ENCODE measurements at places on chromosomes 6 and 20.

DNA sequence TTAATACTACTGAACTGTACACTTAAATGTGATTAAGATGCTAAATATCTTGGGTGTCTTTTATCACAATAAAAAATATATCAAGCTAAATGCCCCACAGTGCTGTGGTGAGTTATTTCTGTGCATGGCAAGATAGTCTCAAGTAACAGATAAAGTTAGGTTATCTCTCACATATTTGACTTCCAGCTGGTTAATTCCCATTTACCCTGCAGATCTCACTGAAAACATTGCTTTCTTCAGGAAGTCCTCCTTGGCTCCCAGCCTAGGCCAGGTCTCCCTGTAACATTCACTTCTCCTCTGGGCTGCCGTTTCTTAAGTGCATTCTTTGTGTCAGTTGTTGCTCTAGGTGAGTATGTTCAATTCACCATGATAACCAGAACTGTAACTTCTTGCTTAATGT, 59.1 kb downstream of the SLC22A1 start:
- DNase-seq: no peak

DNA sequence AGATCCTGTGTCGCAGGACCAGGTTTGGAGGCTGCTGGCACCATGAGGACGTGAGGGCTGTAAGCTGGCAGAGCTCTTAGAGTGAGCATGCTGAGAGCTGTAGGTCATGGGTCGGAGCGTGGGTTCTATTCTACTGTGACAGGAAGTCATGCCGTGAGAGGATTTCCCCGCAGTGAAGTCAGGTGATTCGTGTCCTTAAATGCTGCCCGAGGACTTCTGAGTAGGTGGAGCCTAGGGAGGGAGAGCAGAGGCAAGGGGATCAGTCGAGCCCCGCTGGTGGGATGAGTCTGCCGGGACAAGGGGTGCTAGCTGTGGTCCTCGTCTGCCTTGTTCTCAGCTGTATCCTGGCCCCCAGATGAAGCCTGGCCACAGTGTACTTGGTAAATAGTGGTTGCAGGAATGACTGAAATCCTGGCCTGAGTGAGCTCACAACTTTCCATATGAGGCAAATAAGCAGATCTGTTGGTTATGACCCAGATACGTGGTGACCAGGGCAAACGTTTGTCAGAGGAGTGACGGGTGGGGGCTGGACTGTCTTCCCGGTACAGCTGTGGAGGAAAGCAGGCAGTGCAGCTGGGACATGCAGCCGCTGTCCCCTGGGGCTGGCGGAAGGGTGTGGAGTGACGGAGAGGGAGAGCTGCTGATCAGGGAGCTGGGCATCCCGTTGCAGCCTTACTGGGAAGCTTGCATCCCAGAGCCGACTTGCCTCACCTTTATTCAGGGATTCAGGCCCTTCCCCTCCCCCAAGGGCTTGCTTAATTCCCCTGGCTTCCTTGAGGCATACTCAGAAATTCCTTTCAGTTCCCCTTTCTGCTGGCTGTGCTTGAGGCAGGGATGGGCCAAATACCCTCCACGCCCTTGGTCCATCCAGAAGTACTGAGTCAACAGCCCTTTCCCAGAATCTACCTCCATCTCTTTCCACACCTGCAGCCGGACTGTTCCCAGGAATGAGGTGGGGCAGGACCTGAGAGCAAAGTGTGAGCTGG, 250.9 kb upstream of the RREB1 start:
- no peak for DNase-seq

- DNase-seq: no peak
Observed at GRCh38 chr6:124924333-124924759, 37.9 kb upstream of the RNF217 start.

- no peak for DNase-seq
Observed at GRCh38 chr6:140050101-140050995, 675.9 kb upstream of the CITED2 start.

DNA sequence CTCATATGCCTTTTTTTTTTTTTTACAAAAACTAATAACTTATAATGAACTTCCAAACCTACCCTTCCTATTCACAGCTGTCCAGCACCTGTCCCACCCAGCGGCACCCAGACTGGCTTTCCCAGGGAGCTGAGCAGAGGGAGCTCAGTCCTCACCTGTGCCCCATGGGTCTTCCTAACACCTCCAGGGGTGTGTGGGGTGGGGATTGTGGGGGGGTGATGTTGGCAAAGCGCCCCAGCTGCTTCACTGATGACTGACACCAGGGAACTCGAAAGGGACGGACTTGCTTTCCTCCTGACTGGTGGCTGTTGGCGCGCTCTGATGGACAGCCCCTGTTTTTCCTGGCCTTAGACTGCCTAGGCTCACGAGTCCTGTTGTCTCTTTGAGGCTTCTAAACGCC, 14.2 kb upstream of the SYNJ2 start:
- no peak for DNase-seq

DNA sequence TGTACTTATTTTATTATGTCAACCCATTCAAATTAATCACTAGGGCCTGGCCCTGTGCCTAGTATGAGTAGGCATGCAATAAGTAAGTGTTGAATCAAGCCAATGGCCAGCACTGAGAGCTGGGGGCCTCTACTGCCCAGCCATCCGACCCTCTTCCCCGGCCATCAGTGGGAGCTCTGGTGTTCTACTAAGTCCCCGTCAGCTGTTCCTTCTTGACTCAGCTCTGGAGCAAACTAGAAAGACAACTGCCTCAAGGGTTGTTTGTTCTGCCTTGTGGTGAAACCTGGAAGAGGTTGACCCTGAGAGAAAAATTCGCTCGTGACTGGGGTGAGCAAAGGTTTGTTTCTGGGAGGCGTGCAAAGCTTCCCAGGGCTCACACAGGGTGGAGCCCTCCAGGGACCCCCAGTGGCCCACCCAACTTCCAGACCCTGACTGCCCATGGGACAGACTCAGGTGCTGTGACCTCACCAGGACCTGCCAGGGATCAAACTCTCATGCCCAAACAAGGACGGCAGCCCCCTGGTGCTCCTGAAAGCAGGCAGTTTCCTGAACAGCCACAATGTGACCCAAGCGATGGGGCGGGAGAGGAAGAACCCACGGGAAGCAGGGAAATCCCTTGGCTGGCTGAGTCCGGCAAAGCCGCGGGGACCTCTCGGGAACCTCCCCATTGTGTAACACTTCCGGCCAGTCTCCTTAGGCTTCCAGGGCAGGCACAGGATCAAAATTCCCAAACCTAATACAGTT, 50.4 kb downstream of the BANF2 start:
- DNase-seq: no peak

DNA sequence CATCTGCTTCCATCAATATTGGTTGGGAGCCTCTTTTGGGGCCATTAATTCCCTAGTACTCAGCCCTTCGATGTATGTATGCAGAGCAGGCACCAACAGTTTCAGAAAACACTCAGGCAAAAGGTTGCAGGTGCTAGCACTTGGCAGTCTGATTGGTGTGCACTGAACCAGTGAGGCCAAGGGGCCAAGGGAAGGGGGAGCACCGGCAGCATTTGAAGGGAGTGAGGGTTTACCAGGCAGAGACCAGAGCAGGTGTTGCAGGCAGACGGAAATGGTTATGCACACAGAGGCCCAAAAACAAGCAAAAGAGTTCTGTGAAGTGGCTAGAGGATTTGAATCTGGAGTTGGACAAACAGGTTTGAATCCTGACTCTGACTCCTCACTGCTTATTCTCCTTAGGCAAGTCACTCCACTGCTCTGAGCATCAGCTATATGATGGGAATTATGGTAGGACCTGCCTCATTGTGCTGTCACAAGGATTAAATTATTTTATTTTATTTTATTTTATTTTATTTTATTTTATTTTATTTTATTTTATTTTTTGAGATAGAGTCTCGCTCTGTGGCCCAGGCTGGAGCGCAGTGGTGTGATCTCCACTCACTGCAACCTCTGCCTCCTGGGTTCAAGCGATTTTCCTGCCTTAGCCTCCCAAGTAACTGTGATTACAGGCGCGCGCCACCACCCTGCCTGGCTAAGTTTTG, 58.1 kb upstream of the SHLD1 start:
- DNase-seq: no peak

DNA sequence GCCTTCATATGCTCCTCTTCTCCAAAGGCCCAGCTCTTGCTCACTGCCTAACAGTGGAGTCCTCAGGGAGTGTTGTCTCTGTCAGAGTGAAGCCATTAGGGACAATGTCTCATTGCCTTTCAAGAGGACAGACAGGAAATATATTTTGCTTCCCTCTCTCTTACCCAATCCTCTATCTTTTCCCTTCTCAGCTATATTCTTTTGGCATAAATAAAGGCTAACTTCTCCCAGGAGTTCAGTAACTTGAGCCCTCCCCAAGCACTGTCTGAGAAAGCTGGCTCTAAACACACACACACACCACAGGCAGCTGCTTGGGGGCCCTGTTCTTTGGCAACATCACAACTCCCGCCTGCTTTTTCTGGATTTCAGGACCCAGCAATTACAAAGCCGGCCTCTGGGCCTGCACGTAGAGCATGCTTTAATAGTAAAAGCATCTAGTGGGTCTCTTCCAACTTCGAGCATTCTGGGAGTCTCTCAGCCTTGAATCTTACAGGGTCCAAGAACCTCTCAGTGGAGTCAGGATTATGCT, 34.7 kb upstream of the LAMA4 start:
- DNase-seq: no peak

- DNase-seq: no peak
Observed at GRCh38 chr6:24504649-24505586, 10.1 kb downstream of the ALDH5A1 start.

GRCh38 chr20:38191654-38192053, 26.6 kb upstream of the TGM2 start:
- no peak for DNase-seq

DNA sequence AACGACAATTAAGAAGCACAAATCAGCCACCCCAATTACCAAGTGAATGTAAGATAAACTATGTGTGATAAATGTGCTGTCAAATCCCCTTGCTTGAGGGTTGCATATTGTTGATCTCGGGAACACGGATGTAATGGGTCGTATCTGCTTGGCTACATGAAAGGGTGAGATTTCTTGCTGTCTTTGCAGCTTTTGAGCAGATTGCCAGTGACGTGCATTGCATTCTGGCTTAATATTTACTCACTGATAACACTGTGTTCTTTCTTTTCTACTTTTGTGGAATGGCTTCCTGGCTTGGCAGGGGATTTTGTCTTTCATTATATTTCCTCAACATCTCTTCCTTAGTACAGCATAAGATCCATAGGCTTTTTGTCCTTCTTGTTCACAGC, 10.5 kb upstream of the FAM210B start:
- no peak for DNase-seq

DNA sequence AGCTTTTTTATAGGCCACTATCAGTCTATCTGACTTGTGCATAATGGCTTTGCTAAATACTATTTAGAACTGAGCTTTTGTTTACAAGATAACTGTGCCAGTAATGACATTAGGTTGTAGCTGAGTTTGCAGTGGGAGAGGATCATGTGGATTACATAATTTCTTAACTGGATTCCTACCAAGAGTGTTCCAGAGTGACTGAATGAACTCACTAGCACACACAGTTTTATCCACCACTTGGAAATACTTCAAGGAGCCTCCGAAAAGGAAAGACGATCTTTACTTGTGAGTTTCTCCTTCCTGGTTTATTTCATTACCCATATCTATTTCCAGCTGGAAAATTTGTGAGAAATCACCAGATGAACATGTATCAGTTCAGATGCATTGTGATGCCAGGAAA, 10.9 kb upstream of the SYNE1 start:
- DNase-seq: no peak

DNA sequence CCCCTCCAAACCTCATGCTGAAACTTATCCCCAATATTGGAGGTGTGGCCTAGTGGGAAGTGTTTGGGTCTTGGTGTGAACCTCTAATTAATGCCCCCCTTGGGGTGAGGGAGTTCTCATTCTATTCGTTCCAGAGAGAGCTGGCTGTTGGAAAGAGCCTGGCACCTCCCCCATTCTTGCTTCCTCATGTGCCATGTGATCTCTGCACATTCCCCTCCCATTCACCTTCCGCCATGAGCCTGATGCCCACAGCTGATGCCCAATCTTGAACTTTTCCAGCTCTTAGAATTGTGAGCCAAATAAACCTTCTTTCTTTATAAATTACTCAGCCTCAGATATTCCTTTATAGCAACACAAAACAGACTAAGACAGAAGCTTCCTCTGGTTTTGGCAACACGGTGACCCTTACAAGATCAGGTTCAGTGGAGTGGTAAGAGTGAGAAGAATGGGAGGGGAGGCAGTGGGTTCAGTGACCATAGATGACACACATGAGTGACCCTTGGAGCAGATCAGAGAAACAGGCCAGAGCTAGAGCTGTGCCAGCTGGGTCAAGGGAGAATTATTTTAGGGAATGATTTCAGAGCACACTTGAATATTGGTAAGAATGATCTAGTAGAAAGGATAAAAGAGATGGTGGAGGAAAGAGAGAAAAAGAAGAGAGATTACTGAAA, 176.4 kb downstream of the LY86 start:
- DNase-seq: no peak

DNA sequence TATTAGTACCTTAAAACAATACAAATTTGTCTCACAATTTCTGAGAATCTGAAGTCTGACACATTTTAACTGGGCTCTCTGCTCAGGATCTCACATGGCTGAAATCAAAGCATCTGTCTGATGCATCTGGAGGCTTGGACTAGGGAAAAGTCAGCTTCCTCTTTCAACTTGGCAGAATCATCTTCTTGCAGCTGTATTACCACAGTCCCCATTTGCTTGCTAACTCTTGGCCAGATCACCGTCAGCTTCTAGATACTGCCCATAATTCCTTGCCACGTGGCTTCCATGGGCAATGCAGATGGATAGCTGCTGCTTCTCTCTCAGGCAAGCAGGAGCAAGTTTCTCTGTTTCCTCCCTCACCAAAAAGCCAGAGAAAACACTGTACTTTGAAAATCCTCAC, 1106.4 kb upstream of the CITED2 start:
- no peak for DNase-seq

DNA sequence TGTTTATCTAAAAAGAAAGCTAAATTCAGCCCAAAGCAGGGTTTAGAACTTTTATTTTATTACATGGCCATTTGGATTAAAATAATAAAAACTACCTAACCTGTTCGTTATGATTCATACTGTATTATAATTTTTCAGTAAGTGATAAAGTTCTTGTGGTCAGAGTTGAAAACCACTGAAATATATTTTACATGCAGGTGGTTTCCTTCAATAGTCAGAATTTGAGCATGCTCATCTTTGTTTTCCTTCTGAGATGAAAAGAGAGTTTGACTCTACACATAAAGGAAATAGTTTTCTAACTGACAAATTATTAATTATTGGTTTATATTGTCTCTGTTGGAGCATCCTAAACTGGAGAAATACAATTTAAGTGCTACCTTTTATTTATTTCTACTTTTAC, 114.0 kb upstream of the FKBP1C start:
- DNase-seq: no peak

- no peak for DNase-seq
Observed at GRCh38 chr6:1893470-1894130, 283.9 kb downstream of the FOXC1 start.

DNA sequence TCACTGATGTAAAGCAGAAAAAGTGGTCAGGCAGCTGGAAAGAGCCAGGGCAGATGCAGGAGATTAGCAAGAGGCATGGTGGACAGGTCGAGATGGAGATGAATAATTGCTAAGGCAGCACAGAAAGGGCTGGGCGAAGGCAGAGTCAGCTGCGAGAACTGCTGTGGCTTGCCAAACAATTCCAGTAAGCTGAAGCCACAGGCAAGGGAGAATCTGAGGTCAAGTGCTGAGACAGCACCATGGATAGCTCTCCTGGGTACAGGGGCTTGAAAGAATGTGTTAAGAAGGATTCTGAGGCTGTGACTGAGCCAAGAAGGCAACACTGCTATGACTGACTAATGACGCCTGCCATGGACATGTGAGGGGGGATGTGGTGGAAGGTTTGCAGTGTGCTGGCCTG, 220.8 kb upstream of the FOXA2 start:
- DNase-seq: no peak
